ENCODE measurements at places on chromosomes 11 and 22.

GRCh38 chr22:24037851-24038765 lies 27.0 kb downstream of the CABIN1 start:
- no peak for DNase-seq

DNA sequence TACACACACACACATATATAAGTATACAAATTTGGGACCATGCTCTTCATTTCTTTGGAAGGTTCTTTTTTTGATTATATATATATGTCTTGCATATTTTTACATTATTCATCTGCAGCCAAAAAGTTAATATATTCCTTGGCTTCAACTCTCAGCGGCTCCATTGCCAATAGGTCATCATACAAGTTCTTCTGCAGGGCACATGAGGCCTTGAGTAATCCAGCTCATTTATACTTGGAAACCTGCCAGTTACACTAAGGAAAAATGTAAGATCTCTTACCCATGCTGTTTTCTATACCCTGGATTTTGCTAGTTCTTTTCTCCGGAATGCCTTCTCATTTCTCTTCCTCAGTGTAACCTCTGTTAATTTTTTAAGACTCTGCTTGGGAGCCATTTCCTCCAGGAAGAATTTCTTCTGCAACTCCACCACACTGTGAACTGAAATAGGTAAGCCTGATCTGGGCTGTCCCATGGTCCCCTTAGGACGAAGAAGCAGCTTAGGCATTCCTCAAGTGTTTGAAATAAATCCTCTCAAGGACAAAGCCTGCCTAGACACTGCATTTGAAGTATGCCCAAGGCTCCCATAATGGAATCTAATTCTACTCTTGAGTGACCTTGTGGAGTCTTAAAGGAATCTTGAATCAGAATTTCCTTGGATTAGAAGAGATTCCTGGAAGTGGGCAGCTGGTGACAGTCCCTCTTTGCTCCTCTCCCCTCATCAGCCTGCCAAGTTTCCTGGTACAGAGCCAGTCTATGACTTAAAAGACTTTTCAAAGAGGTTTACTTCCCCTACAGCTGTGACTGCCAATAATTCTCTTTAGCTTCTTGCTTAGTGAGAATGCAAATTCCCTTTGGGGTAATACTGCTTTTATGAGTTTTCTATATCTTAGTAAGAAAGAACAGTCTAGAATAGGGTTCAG lies 182.8 kb downstream of the C11orf87 start:
- DNase-seq, result no peak

GRCh38 chr11:19853920-19854319 lies 141.3 kb downstream of the NAV2 start:
- no peak for DNase-seq

- no peak for DNase-seq
Observed at GRCh38 chr22:49240472-49240871, 587.2 kb downstream of the BRD1 start.

- no peak for DNase-seq
Observed at GRCh38 chr11:33315822-33316221, 58.6 kb downstream of the HIPK3 start.

DNA sequence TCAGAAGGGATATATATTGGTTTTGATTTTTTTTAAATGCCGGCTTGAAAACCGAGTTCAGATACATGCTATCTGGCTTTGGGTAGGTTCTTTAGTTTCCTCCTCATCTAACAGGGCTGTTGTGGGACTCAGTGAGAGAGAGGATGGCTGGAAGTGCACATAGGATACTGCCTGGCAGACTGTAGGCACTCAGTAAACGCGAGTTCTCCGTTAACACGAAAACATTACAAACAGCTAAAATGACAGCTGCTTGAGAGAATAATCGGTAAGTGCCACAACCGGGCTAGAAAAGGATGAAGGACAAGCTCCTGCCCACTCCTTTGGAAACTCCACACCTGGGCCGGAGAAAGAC lies 369 bp downstream of the XRRA1 start:
- peak; percentile 58 for DNase-seq

DNA sequence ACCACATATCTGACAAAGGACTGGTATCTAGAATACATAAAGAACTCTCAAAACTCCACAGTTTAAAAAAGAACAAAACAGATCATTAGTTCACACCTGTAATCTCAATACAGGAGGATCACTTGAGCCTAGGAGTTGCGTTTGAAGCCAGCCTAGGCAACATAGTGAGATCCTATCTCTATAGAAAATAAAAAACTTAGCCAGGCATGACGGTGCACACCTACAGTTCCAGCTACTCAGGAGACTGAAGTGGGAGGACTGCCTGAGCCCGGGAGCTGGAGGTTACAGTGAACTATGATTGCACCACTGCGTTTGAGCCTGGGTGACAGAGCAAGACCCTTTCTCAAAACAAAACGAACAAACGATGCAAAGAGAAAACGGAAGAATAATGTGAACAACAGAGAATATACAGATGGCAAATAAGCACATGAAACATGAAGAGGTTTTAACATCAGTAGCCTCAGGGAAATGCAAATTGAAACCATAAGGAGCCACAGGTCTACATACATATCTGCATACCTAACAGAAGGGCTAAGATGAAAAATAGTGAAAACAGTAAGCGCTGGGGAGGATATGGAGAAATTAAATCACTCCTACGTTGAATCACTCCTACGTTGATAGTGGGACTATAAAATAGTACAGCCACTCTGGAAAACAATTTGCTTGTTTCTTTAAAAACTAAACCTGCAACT lies 70.7 kb downstream of the DGCR2 start:
- no peak for DNase-seq

- no peak for DNase-seq
Observed at GRCh38 chr11:117932426-117932825, 3.2 kb upstream of the TMPRSS13 start.

GRCh38 chr11:118771547-118772288 lies 19.2 kb downstream of the DDX6 start:
- no peak for DNase-seq

DNA sequence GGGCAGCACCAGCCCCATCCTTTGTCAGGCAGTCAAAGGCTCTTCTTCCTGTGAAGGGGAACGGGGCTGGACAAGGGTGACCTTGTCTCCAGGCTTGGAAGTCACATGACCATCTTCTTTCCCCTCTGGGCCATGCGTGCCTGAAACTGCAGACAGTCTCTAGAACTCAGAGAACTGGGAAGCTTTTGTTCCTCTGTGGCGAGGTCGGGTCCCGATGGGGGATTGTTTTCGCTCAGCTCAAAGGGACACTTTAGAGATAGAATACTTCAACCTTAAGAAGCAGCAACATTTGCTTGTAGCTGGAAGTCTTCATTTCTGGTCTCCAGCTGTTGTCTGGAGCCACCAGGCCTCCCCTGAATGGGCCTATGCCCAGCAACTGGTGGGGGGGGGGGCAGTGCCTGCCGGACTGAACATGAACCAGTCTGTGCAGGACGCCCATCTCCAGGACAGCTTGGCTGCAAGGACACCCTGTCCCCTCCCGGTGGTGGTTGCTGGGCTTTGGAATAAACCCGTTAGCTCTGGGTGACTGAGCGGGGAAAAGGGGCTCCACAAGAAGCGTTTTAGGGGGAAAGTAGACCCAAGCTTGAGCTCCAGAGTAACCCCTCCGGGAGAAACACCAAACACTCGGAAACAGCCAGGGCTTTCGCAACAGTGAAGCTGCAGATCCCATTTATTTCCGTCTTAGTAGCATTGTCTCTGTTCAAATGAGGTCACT lies 55.7 kb upstream of the EMID1 start:
- DNase-seq, result no peak

DNA sequence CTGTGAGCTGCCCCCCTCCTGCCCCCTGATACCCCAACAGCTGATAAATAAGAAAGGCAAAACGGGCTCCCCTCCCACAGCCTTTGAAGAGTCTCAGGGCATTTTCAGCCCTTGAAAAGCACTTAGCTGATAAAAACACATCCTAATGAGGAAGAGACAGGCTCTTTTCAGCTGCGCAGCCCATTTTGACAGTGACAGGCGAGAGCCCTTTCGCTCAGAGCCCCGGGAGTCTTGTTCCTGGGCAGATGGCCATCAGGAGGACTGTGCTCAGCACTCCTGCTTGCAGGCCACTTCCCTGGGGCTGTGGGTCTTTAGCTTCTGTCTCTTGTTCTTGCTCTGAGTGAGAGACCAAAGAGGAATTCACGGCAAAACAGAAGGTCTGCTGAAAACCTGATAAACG lies 757.2 kb downstream of the BRD1 start:
- DNase-seq, result no peak

DNA sequence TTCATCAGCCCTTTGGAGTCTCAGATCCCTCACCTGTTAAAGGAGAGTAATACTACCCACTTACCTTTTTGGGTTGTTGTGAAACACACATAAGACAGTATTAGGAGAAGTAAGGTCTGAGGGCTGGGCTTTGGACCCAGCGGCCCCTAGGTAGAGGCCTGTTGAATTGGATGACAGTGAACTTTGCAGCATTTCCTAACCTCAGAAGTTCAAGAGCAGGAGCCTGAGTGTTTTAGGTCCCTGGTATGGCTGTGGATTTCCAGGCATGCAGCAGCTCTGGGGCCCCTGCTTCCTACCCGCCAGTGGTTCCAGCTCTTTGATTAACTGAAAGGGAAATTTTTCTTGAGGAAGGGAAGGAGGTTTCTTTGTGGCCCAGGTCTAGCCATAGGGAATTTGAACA lies 58.9 kb downstream of the TEAD1 start:
- no peak for DNase-seq

DNA sequence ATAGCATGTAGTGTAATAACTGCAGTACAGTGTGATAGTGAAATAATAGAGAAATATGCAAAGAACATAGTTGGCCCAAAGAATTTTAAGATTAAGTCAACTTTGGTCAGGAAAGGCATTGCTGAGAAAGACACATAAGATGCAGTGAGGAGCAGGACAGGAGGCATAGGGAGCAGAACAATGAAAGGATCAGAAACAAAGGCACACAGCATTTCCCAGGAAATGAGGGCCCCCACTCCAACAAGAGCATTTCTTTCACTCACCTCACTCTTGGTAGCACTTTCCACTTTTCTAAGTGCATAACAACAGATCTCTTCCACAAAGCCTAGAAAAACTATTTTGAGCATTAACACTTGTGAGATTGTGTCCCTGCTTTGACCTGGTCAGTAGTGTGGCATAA lies 238.4 kb upstream of the FAT3 start:
- DNase-seq, result no peak

DNA sequence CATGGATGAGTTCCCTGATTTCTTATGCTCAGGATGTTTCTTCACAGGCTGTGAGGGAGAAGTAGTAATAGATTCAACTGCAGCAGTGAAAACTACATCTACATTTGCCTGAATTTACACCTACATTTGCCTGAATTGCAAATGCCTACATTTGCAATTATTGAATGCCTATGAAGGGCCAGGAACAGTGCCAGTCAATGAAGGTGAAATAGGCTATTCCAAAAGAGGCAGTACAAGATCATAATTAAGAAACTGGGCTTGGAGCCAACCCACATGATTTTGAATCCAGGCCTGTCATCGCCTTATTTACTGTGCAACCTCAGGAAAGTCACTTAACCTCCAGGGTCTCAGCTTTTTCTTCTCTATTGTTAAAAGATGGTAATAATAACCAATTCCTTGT lies 1353.3 kb downstream of the FAM181B start:
- no peak for DNase-seq

GRCh38 chr11:66035653-66036333 lies 9.5 kb upstream of the CATSPER1 start:
- DNase-seq, result no peak

DNA sequence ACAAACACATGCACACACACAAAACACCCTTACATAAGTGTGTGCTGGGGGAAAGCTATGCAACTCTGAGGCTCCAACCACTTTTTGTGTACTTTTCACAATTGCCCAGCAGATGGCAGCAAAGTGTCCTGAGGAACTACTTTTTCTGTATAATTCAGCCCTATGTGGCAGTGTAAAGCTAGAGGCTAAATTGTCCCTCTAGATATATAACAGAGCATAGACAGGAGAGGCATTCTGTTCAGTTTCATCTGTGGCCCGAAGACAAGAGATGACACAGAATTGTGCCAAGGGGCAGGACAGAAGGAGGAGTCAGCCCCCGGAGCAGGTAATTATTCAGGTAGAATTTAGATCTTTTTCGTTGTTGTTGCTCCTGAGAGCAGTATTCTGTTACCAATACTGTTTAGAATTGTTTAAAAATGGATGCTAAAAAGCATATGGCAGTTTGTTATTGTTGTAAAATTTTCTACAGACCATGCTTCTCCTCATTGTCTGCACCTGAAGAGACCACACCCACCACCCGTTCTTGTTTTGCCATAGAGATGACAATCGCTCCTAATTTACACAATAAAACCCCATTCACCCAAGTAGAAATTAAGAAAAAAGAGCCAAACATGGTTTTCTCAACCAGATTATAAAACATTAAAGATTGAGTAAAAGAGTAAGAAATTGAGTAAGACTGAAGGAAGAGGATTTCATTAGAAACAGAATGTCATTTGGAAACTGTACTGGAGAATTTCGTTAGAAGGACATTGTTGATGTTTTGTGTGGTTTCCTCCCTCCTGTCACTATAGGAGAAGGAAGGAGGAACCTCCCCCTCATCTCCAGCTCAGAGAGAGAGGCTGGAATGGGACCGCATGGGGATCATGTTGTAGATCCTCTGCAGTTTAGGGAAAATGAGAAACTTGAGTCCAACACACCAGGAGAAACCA lies 14.5 kb upstream of the MS4A7 start:
- DNase-seq, result peak; percentile 58

DNA sequence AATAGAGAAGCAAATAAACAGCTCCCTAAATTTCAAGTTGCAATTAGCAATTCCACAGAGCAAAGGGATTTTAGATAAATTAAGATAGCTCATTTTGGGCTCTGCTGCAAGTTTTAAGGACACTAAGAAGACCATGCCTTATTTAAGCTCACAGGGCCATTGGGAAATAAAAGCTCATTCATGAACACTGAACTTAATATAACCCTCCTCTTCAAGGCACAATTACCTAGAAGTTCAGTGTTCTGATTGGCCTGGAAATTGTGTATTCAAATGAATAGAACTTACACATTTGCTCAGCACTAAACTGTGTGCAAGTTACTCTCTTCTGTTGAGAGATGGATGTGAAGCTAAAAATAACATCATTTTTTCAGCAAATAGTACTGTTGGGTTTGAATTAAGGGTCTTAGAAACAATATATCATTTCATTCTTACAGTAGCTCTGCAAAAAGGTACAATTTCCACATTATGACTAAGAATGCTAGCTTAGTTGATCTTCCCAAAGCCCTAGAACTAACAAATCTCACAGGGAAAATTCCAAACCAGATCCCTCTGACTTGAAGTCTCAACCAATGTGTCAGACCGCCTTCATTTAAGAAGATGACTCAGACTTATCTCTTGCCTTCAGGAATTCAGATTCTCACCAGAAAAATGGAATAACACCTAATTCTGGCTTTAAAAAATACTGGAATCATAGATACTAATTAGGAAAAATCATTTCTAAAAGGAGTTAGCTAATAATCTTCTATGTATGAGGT lies 87.4 kb upstream of the LRRC55 start:
- no peak for DNase-seq

GRCh38 chr11:70105755-70106571 lies 27.8 kb downstream of the ANO1 start:
- DNase-seq, result no peak

GRCh38 chr11:12199231-12199948 lies 89.0 kb downstream of the MICAL2 start:
- peak; percentile 98 for DNase-seq
